ENCODE measurements at places on chromosomes 1 and 21.
A peak's percentile ranks its signal among the peaks of the same experiment; 100 is the strongest.

DNA sequence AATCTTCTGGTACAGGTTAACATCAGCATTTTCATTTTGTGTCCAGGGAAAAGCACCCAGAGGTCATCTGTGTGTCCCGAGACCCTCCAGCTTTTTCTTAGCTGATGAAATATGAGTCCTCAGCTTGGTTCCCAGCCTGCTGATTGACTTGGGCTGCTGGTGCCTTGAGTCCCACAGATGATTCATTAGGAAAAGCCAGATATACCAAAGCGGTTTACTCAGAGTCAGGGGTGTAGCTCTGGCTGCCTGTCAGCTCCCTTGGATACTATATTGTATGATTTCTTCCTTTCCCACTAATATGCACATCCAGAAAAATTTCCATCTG is 43.7 kb upstream of the MAB21L3 start:
- no peak for DNase-seq

DNA sequence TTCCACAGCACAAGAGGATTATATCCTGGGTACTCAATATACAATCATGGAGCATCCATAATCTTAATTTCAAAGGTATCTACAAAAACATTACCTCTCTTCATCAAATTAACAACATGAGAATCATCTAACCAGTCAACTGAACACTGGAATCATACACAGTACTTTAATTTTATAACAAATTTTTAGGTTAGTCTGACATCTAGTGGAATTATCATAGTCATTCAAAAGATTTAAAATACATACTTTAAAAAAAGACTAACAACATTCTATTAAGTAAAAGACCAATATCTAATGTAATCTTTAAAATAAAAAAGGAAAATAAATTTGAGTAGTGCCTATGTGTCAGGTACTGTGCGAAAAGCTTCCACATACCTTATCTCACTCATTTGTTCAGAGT is 16.8 kb upstream of the SH3GLB1 start:
- no peak for DNase-seq

GRCh38 chr1:175881246-175881976 is 138.0 kb upstream of the TNR start:
- DNase-seq: no peak

GRCh38 chr1:155006601-155007101 is 4.0 kb downstream of the ZBTB7B start:
- peak; percentile 79 for DNase-seq

DNA sequence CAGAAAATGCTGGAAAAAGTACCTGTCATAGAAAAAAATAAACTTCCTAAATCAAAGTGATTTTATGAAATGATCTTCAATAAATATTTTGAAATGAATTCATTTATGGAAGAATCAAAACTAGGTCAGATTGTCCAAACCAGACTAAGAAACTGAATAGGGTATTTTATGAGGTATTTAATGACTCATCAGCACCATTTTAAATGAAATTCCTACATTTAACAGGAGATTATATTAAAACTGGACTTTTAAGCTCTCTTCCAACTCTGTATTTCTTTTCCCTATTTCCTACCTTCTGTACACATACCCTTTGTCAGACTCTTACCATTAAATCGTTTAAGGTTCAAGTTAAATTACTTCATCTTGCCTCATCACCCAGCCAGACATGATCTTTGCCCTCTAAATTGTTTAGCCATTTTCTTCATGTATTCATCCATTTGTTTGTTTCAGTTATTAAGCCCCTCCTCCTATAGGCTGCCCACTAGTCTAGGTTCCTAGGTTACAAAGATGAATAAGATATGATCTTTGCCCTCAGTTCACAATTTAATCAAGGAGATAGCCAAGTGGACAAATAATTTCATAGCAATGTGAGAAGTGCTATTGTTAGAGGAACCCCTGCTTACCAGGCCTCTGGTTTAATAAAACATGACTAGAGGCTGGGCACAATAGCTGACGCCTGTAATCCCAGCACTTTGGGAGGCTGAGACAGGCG is 25.0 kb downstream of the TATDN3 start:
- DNase-seq: no peak

GRCh38 chr21:28767523-28767922 is 225.2 kb downstream of the LTN1 start:
- no peak for DNase-seq

DNA sequence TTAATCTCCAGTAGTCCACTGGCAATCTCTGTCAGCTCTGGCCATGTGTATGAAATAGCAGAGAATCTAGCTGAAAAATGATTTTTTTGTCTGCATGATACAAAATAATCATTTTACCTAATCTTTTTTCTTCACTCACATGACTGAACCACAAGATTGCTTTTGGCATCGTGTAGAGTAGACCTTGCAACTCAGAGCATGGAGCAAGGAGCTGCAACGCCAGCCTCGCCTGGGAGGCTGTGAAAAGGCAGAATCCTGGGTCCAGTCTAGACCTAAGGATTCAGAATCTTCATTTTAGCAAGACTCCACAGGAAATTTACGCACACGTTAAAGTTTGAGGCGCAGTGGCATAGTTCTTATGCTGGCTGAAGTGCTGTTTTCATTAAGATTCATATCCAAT is 40.2 kb downstream of the TOMM20 start:
- no peak for DNase-seq

- DNase-seq: no peak
These were observed 131.3 kb upstream of the C1orf21 start for GRCh38 chr1:184255560-184255959.

DNA sequence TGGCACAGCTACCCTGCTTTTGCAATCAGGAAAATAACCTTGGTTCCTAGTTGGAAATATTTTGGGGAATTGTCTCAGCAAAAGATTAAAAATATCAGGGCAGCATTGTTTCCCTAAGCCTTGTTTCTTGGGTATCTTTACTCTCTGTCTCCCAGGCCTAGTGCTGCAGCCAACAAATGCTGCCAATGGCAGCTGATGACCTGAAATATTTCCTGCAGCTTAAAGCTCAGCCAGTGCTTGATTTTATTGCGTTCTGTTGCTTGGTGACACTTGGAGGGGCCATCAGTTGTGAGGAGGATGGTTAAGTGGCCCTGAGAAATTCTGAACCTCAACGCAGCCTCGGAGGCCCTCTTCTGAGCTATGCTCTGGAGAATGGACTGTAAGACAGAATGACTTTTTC is 59.4 kb upstream of the B3GALT5 start:
- DNase-seq: no peak

- DNase-seq: no peak
These were observed 53.5 kb downstream of the ITSN1 start for GRCh38 chr21:33695813-33696212.

GRCh38 chr1:166852918-166853317 is 13.6 kb downstream of the POGK start:
- DNase-seq: no peak

- peak; percentile 71 for DNase-seq
These were observed 73.7 kb downstream of the LRRC8C start for GRCh38 chr1:89706700-89707012.

DNA sequence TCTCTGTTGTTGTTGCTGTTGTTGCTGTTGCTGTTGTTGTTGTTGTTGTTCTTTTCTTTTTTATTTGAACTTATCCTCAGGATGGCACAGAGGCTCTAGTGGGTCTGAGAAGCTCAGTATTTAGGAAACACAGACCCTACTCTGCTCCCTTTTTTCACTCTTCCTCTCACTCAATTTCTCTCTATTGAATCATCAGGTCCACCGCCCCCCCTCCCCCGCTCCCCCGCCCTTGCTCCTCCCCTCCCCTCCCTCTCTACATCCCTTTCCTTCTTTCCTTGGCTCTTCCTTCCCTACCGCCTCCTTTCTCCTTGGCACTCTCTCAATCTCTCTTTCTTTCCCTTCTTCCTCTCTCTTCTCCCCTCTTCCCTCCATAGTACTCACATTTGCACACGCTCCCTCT is 218.5 kb upstream of the ZC3H12A start:
- DNase-seq: no peak

DNA sequence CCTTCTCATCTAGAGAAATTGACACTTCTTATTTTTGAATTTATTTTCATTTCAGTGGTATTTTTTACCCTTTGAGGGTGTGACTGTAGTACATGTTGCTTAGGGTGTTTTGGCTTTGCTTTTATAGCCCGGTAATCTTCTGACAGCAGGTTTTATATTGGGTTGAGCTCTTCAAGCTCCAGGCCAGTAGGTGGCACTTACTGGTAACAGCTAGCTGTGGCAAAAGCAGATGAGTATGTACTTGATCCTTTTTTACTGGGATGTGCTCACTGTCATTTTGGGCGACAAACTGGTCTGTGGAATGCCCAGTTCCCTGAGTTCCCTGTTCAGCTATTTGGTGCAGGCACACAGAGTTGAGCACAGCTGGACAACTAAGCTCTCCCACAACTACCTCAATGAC is 916.2 kb upstream of the B3GALT2 start:
- peak; percentile 7 for DNase-seq

GRCh38 chr1:42998386-42998785 is 39.7 kb upstream of the SLC2A1 start:
- no peak for DNase-seq

GRCh38 chr21:25421321-25422028 is 185.8 kb downstream of the MRPL39 start:
- DNase-seq: peak; percentile 70

GRCh38 chr1:25826571-25826970 is 6.8 kb downstream of the MTFR1L start:
- DNase-seq: no peak

DNA sequence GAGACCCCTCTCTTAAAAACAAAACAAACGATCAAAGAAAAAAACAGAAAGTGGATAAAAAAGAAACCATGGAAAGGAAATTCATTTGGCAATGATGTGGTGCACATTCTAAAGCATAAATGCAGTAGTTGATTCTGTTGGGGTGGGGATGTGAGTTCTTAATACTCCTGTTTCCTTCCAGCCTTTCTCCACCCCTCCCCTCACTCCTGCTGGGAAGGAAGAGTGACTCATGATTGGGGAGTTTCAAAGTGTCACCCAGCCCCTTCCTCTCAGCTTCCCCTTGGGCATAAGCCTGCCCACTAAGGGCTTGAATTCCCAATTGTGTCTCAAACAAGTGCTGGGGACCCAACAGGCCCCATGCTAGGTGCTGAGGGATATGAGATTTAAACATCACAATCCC is 6.7 kb upstream of the PINK1 start:
- peak; percentile 29 for DNase-seq

DNA sequence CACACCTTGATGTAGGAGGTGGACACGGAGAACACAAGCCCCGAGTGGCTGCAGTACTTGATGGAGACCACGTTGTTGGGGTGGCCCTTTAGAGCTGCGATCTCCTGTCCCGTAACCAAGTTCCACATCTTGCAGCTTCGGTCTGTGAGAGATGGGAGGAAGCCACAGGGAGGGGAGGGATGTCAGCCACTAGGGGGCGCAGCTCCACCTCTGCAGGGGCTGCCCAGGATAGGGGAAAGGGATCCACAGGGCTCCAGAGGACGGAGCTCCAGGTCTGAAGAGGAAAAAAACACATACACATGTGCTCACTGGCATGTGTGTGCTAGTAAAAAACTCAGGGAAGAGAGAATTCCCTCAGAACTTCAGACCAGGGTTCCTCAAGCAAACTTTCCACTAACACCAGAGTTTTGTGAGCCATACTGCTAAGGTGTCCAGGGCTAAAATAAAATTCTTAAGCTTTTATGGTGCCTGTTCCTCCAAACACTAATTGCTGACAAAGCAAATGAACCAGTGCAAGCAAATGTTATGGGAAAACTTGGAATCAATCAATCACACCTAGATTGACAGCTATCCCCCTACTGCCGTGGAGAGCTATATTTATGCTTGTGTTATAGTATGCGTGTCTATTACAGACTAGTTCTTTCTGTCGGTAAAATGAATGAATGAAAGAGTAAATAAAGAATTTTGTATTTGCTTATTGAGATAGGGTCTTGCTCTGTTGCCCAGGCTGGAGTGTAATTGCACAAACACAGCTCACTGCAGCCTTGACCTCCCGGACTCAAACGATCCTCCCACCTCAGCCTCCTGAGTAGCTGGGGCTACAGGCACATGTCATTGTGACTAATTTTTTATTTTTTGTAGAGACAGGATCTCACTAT is 43.7 kb downstream of the KIF21B start:
- DNase-seq: peak; percentile 71

- DNase-seq: no peak
These were observed 134.3 kb downstream of the ZP4 start for GRCh38 chr1:237756304-237756967.

Data from NB4 (cell line).